ENCODE measurements at places on chromosomes 12 and 14.

DNA sequence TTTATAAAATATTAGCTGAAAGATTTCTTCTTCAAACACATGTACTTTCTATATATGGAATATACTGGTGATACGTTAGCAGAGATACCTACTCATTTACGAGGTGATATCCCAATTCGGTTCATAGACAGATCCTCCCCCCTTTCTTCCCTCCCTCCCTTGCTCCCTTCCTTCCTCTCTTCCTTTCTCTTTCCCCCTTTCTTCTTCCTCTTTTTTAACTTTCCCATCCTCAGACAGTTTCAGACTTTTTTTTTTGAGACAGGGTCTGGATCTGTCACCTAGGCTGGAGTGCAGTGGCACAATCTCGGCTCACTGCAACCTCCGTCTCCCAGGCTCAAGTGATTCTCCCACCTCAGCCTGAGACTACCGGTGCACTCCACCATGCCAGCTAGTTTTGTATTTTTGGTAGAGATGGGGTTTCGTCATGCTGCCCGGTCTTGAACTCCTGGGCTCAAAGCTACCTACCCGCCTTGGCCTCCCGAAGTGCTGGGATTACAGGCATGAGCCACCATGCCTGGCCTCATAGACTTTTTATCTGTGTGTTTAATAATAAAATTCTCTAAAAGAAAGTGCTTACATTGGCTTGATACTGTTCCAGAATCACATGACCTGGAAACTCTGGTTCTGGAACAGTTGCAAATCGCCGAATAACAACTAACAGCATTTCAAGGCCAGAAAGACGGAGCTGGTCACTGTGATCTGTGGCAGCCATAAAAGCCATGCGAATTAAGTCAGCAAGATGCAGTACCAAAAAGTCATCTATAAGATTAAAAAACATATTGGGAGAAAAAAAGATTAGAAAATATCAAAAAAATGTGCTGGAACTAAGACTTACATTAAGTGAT, 99.2 kb downstream of the HEATR5A start:
- DNase-seq: no peak

DNA sequence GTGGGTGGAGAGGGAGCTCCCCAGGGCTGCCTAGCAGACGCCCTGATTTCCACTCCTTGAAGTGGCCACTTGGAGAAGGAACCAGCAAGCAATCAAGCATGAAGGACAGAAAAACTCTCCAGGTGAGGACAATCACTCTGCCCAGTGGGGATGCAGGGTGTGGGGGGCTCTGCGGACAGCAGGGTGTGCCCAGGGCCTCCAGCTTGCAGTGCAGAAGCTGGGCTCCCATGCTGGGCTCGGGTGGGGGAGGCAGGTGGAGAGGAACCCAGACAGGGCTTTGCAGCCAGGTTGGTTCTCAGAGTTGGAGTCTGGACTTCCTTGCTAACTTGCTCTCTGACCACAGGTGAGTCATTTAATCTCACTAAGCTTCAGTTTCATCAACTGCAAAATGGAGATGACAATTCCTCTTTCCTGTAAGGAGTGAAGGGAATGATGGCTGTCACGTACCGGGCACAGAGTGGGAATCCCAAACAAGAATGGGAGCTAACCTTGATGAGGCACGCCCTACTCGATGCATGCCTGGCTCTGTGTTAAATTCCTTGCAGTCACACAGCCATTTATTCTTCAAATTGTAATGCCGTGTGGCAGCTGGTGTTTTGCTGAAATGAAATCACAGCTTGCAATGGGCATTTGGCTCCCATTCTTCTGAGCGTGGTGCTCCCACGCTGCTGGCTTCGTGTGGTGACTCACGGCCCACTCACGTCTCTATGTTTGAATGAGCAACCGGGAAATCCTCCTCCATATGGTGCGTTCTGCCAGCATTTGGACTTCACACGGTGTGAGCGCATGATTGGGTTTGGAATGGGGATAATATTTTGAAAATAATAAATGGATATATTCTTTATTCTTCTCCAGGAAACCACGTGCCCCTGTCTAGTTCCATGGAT, 75.2 kb downstream of the PRIMA1 start:
- DNase-seq: no peak

- no peak for DNase-seq
Observed at GRCh38 chr12:111692575-111693210, 6.8 kb downstream of the ACAD10 start.

GRCh38 chr14:50770586-50770985, 60.4 kb downstream of the NIN start:
- no peak for DNase-seq

GRCh38 chr12:40224439-40225291, at the start of gene LRRK2:
TSS of gene LRRK2 (plus strand) at chr12:40224997. CDS start at chr12:40225132, 135 bp downstream.
- peak; percentile 4 for DNase-seq

DNA sequence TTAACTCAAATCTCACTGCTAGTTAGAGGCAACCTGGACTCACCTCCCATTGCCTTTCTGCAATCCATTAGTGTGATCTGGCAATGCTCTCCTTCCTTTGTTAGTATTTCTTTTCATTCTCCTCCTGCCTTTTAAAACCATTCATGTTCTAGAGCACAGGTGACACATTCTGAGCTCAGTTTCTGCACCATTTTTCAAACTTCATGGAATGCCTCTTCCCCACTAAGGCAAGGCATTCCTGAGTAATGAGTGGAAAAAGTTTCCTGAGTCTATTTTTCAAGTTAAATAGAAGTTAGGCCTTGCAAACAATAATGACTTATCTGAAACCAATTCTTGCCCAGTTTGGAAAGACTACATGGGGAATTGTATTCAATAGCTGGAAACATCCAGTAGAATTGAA, 1001.8 kb downstream of the BCL11B start:
- no peak for DNase-seq

DNA sequence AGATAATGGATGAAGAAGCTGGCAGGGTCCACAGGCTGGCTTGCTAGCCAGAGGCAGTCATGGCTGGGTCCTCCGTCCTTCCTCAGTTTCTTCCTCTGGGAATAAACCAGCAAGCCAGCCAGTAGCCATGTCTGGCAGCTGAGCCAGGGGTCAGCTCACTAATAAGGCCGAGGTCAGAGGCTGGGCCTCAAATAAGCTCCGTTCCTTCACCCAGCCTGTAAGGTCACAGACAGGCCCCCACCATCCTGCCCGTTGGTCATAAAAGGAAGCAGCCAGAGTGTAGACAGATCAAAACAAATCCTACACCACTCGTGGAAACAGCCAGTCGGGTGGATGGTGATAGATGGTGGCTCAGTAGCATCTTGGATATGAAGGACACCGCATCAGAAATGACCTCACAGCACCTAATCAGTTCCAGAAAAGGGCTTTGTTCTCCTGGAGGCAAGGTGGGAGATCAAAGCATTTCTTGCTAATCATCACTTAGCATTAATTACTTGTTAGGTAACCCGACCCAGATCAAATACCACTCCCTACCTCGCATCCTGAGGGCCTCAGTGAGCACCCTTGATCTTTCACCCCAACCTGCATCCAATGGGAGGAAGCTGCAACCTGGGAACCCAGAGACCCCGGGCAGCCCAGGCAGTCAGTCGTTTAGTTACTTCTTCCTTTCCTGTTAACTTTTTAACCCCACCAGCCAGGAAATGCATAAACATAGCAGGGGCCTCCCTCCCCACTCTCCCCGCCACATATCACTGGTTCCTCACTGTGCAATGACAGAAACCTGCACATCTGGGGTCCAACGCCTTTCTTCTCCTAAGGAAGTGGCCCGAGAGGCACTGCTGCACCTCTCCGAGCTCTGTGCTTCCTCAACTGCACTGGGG, 90.2 kb downstream of the KDM2B start:
- no peak for DNase-seq

DNA sequence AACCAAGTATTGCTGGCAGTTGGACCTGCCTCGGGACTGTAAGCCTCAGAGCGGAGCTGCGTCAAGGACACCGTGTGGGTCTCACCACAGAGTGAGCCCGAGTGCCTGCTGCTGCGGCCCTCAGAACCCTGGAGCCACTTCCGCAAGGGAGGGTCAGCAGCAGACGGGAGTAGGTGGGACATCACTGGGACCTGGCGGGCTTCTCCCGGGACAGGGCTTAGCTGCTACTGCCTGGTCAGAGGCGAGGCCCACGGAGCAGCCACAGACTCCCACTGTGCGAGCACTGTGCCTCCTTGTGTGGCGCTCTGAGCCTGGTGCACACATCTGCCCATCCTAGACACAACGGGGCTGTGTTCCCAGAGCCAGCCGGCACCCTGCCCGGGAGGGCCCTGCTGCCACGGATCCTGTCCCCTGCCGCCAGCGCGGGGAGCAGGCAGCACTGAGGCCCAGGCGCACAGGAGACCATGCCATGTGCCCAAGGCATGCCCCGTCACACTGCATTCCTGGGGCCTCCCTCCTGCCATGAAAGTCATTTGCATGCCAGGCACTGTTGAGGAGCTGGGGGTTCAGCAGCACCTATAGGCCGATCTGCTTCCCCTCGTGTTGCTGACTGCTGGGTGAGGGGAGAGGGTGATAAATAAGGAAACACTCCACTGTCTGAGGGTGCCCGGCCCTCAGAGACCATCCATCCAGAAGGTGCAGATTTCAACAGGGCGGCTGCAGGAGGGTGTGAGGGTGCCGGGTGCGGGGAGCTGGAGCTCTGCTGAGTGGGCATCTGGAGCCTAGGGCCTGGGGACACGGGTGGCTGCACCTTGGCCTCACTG, 10.0 kb downstream of the HIP1R start:
- DNase-seq: no peak

- DNase-seq: no peak
Observed at GRCh38 chr12:130793554-130793849, 45.5 kb downstream of the STX2 start.

- no peak for DNase-seq
Observed at GRCh38 chr12:65653946-65654629, 170.2 kb upstream of the HMGA2 start.

DNA sequence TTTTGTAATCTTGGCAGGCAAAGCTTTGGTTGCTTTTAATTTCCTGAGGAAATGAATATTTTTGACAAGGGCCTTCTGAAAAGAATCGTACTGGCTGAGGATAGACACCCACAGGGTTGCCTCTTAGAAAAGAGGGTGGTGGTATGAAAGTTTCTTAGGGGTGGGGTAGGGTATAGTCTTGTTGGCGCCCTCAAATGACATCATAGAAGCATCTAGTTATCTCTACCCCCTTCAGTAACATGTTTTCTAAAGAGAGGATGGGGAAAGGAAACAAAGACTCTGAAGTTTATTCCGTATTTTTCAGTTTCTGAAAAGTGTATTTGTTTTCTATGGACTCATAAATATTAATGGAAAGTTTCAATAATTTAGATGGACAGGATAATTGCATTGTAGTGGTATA, 13.7 kb downstream of the PRKCH start:
- no peak for DNase-seq

GRCh38 chr12:8692573-8692972, 5.2 kb upstream of the RIMKLB start:
- no peak for DNase-seq

DNA sequence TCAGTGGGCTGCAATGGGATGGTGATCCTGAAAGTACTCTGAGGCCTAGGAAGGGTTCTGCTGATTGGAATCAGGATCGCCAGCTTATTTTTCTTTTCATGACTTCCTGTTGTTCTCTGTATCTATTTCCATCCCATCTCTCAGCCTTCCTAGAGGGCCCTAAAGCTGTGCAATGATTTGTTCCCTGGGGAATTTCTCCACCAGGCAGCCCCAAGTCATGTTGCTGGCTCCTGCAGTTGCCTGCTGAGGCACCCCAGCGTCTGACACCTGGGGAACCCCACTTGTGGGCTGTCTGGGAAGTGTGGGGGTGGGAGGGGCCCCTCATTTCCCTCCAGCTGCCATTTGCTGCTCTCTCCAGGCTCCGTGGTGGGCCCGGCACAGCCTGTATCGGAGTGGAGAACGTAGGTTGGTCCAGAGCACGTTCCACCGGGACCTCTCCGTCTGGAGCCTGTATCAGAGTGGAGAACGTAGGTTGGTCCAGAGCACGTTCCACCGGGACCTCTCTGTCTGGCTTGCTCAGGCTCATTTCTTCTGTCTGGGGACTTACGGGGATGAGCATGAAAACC, 138.3 kb downstream of the TSPAN9 start:
- no peak for DNase-seq

GRCh38 chr12:88175544-88175943, 33.4 kb downstream of the TMTC3 start:
- DNase-seq: no peak

DNA sequence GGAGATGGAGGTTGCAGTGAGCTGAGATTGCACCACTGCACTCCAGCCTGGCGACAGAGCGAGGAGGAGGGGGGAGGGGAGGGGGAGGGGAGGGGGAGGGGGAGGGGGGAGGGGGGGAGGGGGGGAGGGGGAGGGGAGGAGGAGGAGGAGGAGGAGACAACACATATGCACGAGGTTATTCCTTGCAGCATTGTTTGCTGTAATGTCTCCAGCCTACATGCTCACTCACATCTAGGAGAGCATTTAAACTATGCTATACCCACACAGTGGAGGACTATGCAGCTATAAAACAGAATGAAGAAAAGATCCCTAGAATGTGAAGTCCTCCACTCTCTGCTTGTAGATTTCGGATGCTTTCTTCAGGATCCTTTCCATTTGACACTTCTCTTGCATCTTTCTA, 3.5 kb upstream of the HIGD1C start:
- DNase-seq: no peak

GRCh38 chr12:52317468-52318052, 3.6 kb downstream of the KRT83 start:
- DNase-seq: no peak

- no peak for DNase-seq
Observed at GRCh38 chr12:10448236-10448635, 4.9 kb downstream of the KLRC1 start.

GRCh38 chr12:1413930-1414329, 180.5 kb downstream of the FBXL14 start:
- DNase-seq: no peak

Data from stimulated activated CD4-positive, alpha-beta T cell treated with anti-CD3 and anti-CD28 coated beads, TNF-alpha, amount 100 ng/mL, for 1 hour (primary cell).